ENCODE measurements at places on chromosomes 6 and 20. TPM values are rescaled to one million over a fixed set of nuclear protein-coding genes. Genes with fewer than 3 reads are reported as not detected.

LHFPL5 gene
- not detected for total RNA-seq

CYB5R4 gene
- total RNA-seq: 8.6 TPM

SYCP2L gene
- 0.43 TPM for total RNA-seq

DEFB132 gene
- total RNA-seq: not detected

GMNN gene
- total RNA-seq: 23.1 TPM

CFB gene
- 34.6 TPM for total RNA-seq

EYS gene
- total RNA-seq: under 0.01 TPM

TEAD3 gene
- 7.2 TPM for total RNA-seq

MYLK4 gene
- 0.97 TPM for total RNA-seq

PRICKLE4 gene
- total RNA-seq: 0.65 TPM

CYP39A1 gene
- 8.4 TPM for total RNA-seq

COL19A1 gene
- not detected for total RNA-seq

CDH26 gene
- 0.32 TPM for total RNA-seq

IDH3B gene
- 66.7 TPM for total RNA-seq

SNAP91 gene
- 0.52 TPM for total RNA-seq

TFAP2D gene
- not detected for total RNA-seq

CNR1 gene
- under 0.01 TPM for total RNA-seq

TRIM31 gene
- not detected for total RNA-seq

RIPPLY2 gene
- total RNA-seq: under 0.01 TPM

DDX43 gene
- total RNA-seq: 2.8 TPM

DLK2 gene
- total RNA-seq: not detected

OLIG3 gene
- total RNA-seq: not detected

CST7 gene
- not detected for total RNA-seq

XKR7 gene
- not detected for total RNA-seq

SLC2A4RG gene
- 34.5 TPM for total RNA-seq

SLC35F1 gene
- not detected for total RNA-seq

RWDD2A gene
- total RNA-seq: 5.2 TPM

LST1 gene
- not detected for total RNA-seq

MAP1LC3A gene
- total RNA-seq: 22.7 TPM

B3GAT2 gene
- total RNA-seq: under 0.01 TPM

TUBB2A gene
- total RNA-seq: 118 TPM

PRDM13 gene
- not detected for total RNA-seq

CABLES2 gene
- 2.2 TPM for total RNA-seq

BTNL2 gene
- total RNA-seq: not detected

BMP5 gene
- 0.13 TPM for total RNA-seq

Measured in articular chondrocyte of knee joint (primary cell).